Activated CD4-positive, CD25-positive, alpha-beta regulatory T cell treated with anti-CD3 and anti-CD28 coated beads, Interleukin-2, amount 50 U/mL, for 72 hours (primary cell): ENCODE measurements at places on chromosomes 6 and 20.

GRCh38 chr20:12966468-12967085, 42.2 kb upstream of the SPTLC3 start:
- DNase-seq: no peak

GRCh38 chr6:110681543-110682459, 133.5 kb downstream of the CDK19 start:
- no peak for DNase-seq

GRCh38 chr6:167683028-167683862, 143.5 kb upstream of the AFDN start:
- no peak for DNase-seq

GRCh38 chr6:119142041-119142440, 63.6 kb upstream of the FAM184A start:
- DNase-seq: no peak

DNA sequence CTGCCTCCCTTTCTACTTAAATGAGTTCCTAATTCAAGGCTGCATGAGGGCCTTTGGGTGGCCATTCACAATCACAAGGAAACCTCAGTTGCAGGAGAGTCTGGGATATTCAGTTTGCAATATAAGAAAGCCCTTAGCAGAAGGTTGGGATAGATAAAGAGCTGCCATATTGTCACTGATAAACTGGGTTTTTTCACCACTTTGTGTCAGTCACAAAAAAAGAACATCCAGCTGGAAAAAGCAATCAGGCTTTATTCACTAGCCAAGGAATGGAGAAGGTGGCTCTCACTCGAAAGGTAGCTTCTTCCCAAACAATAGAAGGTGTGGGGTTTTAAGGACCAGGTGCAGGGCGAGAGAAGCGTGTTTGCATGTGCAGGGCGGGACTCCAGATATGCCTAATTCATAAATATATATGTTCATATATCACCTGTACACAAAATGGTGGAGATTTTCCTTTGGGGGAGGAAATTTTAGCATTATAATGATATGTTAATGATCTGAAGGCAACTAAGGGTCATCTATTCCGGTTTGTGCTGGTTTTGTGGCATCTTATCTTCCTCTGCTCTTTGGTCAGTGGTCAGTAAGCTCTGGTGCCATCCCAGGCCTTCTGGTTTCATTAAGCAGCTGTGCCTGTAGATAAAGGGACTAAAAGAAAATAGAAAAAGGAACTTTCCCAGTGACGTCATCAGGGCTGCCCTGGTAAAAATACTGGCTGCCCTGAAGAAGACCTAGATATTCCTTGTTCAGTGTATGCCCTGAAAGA, 97.1 kb upstream of the IYD start:
- DNase-seq: no peak

DNA sequence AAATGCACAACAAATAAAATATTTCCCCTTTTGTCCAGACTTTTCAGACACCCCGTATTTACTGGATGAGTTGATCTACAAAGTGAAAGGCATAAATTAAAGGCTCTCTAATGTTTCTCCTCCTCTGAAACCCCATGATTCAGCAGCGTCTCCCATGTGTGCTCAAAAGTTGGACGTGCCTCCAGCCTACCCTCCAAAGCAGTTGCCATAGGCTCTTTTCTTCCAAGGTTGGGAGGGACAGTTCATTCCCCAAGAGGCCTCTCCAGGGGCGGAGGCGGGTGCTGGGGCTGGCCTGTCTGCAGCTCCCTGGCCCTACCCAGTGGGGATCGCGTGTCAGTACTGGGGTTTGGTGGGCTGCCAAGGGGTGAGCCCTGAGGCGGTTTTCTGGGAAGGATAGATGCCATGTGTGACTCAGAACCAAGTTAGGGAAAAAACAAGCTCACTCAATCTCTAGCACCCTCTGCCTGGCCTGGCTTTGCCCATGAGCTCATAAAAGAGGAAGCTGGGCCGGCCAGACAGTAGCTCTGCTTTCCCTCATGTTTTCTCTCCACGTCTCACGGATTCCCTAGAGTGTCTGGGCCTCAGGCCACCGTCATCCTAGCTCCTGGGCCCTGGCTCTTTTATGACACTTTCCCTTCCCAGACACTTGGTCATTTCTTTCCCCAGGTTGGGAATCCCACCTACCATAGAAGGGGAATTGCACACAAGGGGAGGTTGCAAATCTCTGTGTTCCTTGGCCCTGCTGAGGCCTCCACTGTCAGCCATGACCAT, 8.0 kb upstream of the IER3 start:
- no peak for DNase-seq

DNA sequence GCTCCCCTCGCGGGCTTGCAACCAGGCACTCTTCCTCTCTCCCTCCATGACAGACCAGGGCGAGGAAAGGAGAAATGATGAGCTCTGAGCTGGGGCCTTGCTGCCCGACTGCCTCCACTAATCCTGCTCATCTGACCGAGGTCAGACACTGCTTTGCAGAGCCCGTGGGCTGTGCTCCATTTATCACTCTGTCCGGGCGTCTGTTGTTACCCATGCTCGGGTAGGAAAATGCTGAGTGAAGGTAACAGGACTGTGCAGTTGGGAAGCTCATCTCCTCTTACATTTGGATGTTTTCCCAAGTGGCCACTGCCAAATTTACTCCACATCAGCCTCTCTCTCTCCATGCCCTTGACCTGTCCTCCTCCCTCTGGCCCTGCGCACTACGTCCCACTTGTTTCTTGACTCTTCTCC, 14.6 kb downstream of the RPS6KA2 start:
- no peak for DNase-seq

DNA sequence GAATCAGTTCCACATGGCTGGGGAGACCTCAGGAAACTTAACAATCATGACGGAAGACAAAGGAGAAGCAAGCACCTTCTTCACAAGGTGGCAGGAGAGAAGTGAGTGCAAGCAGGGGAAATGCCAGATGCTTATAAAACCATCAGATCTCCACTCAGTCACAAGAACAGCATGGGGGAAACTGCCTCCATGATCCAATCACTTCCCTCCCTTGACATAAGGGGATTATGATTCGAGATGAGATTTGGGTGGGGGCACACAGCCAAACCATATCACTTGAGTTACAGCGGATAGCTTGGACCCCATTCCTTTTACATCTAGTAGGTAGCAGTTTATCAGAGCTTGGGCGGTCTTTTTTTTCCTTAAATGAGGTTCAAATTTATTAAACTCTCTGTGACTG, 19.1 kb downstream of the AFDN start:
- DNase-seq: no peak

DNA sequence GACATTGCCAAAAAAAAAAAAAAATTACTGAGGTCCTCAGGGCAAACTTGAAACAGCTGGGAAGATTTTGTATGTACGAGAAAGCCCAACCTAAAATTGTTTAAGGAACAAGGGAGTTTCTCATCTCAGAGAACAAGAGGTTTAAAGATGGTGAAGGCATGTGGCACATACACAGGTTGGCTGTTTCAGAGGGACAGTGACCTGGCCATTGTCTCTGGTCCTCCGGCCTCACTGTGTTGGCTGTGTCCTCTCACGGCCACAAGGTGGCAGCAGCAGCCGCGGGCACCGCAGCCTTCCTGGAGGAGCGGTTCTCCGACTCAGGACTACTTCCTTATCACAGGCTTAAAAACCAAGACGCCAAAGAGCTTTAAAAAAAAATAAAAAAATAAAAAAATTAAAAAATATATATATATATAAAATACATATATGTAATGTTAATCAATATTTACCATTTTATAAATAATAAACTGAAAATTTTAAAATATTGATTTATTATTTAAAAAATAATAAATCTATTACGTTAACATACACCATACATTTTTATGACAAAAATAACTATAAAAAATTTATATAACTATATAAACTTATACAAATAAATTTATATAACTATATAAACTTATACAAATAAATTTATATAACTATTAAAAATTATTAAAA, 52.8 kb downstream of the GTF2H5 start:
- peak; percentile 78 for DNase-seq

- no peak for DNase-seq
These were observed 27.2 kb upstream of the SPAG4 start for GRCh38 chr20:35588397-35588796.

- no peak for DNase-seq
These were observed 465.9 kb downstream of the KIF16B start for GRCh38 chr20:16107172-16107870.

- no peak for DNase-seq
These were observed 32.6 kb downstream of the BAK1 start for GRCh38 chr6:33547499-33547898.

GRCh38 chr20:58941471-58941870, 39.6 kb upstream of the NELFCD start:
- no peak for DNase-seq

- no peak for DNase-seq
These were observed 48.4 kb upstream of the FOXC1 start for GRCh38 chr6:1561355-1561754.

DNA sequence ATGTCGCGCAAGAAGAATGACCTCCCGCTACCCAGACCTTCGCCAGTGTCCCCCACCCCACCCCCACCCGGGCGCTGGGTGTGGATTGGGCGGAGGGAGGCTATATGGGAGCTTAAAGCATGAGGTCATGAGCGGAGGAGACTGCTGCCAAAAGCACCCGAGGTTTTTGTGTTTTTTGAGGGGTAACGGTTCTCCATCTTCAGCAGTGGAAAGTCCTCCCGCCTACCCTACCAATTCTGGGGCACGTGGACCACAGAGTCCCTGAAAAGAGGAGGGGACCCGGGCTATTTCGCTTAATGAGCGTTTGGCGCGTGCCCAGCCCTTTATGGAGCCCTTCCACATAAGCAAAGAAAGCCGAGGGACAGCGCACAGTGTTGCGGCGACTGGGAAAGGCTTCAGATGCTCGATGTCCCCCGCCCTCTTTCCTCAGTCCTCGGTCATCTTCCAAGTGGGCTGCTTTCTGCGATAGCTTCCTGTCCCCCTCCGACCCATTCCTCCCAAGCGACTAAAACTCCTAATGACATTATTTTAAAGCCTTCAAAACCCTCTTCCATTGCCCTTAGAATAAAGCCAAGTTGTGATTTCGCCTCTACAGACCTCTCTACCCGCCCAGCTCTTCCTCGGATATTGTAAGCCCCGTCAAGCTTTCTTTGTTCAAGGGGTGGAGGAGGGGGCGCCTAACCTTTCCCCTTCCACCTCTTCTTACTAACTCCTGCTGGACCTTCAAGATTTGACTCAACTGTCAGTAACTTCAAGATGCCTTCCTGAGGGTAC, 2.1 kb upstream of the TRERF1 start:
- no peak for DNase-seq

- DNase-seq: peak; percentile 71
These were observed 1.3 kb downstream of the SRF start for GRCh38 chr6:43172104-43173007.

DNA sequence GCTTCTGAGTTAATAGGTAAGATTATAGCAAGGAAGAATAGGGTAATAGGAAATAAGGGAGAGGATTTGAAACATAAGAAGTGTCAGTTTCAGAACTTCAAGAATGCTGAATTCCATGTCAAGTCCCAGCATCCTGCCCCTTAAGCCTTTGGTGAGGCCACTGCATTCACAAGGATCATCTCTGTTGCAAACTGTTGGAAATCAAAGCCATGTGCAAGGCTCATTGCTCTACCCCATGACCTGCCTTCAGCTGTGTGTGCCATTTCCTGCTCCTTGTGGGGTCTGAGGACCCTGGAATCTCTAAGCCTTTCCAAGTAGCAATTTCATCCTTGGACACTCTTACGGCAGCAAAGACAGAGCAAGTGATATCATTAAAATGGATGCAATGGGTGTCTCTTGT, 203.0 kb downstream of the CDC5L start:
- DNase-seq: no peak

DNA sequence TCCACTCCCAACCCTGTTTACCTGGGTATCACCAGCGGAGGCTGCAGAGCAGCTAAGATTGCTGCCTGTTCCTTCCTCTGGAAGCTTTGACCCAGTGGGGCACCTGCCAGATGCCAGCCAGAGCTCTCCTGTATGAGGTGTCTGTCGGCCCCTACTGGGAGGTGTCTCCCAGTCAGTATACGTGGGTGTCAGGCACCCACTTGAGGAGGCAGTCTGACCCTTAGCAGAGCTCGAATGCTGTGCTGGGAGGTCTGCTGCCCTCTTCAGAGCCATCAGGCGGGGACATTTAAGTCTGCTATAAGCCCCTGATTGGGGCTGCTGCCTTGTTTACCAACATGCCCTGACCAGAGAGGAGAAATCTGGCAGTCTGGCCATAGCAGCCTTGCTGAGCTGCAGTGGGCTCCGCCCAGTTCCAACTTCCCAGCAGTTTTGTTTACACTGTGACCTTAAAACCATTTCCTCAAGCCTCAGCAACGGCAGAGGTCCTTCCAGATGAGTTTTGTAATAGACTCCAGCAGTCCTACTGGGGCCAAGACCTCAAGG, 2.8 kb downstream of the RAET1E start:
- no peak for DNase-seq

DNA sequence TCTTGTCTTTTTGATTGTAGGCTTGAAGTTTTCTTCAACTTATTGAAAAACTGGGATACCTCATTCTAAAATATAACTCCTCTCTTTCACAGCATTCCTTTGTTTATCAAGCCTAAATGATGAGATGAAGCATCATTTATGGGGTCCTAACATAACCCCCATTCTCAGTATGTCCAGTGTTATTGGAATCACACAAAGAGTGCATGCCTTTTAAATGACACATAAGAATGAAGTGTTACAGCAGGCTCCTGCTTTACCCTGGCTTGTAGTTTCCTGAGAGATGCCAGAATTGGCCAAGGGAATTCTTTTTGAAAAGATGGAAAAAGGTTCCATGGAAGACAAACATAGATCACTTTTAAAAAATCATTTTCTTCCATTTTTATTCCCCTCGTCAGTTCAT, 502.4 kb downstream of the BCKDHB start:
- DNase-seq: no peak

GRCh38 chr6:136921936-136922684, at the start of gene SLC35D3:
TSS of gene SLC35D3 (plus strand) at chr6:136922301. CDS start at chr6:136922429, 128 bp downstream.
- peak; percentile 32 for DNase-seq

DNA sequence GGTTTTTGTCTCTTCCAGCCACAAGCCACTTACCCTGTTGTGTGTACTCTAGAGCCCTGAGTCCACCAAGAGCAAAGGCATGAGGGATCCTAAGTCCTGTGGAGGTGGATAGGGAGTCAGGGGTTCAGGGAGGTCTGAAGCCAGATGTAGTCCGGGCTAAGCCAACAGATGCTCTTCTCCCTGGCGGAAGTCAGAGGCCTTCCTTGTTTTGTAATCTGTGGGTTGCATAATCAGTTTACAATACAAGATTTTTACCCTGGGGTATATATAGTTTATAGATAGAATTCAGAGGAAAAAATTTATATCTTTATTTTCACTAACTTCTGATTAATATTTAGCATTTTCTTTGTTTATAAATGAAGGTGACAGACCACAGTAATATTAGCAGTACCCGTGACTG, 9.2 kb downstream of the LAMP5 start:
- DNase-seq: no peak

DNA sequence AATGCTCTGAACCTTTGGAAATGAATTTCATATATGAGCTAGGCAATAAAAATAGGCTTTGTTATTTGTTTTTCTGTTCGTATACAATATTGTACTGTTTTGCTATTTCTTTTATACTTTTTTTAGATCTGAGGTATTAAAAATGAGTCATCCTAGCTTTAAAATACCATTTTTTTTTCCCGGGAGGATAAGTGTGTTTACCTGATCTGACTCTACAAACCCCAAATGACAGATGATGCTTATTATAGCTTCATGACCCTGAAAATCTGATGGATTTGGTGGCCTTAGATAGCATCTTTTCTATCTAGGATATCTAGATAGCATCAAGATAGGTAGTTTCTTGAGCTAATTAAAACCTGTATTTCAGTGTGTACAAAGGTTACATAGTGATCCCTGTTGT, 206.4 kb downstream of the DTNBP1 start:
- no peak for DNase-seq

- no peak for DNase-seq
These were observed 54.9 kb downstream of the ZBTB9 start for GRCh38 chr6:33508935-33509926.

- DNase-seq: no peak
These were observed 77.7 kb downstream of the LINC00237 start for GRCh38 chr20:21028436-21028835.

- no peak for DNase-seq
These were observed 42.5 kb upstream of the ARMC2 start for GRCh38 chr6:108805611-108806167.
